Coronary artery (tissue), 2 donors: ENCODE measurements at places on chromosomes 5 and 9.

- peak; percentile 88 for DNase-seq
Measured at GRCh38 chr5:14264605-14265316, 121.6 kb downstream of the TRIO start.

DNA sequence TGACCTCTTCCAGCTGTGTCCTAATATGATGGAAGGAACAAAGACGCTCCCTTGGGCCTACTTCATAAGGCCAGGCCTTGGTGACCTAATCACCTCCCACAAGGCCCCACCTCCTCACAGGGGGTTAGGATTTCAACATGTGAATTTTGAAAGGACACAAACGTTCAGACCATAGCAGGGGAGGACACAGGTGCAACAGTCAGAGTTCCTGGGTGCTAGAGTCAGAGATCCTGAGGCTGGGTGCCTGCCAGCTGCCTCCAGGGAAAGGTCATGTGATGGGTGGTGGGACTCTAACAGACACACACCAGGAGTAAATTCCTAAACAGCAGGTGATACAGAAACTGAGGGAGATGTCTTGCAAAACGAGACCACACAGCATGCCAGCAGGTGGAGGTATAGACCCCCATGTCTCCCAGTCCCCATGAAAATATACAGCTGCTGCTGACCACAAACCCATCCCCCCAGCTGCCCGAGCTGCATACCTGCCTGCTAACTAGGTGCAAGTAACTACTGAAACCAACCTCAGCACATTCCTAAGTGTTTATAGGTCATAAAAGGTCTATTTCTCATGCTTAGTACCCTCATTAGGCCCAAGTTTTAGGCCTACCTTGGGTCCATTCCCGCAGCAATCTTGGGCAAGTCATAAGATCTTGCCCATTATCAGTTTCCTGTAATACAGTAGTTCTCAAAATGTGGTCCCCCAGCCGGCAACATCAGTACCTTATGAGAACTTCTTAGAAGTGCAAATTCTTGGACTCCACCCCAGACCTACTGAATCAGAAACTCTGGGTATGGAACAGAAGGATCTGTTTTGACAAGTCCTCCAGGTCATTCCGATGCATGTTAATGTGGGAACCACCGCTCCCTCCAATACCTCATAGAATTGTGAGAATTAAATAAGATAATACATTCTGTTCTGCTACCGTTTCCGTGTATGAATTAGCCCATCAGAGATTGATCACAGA is 245.3 kb downstream of the ENC1 start:
- no peak for DNase-seq

- no peak for DNase-seq
Measured at GRCh38 chr5:64914396-64914795, 145.7 kb downstream of the CWC27 start.

DNA sequence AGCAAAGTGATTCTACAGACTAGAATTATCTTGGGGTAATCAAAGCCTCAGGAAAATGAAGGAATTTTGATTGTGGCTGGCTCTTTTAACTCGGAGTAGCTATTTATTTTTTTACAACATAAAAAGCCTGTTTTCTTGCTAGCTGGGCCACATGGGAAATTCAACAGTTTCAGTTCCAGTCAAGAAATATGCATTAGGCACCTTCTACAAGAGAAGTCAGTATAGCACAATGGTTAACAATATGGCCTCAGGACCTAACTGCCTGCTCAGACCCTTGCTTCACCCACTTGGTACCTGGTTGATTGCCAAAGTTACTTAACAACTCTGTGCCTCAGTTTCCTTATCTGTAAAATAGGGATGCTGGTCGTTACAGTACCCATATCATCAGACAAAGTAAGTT is 586.2 kb downstream of the ZNF608 start:
- DNase-seq: no peak

- DNase-seq: no peak
Measured at GRCh38 chr5:141402553-141403243, at the start of gene PCDHGA9. PCDHGA9 (plus strand) TSS chr5:141402778; CDS start chr5:141402953, 175 bp downstream.

DNA sequence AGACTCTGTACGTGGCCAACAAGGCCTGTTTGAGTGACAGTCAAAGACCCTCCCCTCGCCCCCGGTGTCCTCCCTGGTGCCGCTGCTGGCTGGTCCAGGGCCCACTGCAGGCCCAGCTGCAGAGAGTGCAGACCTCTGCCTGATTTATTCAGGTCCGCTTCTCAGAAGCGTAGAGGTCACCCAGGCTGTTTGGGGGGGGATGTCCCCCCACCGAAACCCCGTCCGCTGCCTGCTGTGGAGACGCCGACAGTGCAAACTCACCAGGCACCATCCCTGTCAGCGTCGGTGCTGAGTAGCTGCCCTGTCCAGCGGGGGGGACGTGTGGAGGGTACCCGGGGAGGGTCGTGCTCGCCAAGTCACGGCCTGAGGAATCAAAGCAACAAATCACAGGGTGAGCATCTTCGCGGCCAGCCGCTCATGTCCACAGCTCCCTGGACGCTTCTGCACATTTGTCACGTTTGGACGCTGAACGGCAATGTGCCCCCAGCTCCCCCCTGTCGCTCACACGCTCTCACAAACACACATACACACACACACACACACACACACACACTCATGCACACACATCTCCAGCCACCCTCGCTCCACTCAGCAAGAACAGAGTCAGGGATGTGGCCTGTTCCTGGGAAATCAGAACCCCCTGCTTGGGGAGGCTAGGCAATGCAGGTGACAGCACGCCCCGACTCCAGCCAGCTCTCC is 152.2 kb downstream of the PAX5 start:
- DNase-seq: no peak

DNA sequence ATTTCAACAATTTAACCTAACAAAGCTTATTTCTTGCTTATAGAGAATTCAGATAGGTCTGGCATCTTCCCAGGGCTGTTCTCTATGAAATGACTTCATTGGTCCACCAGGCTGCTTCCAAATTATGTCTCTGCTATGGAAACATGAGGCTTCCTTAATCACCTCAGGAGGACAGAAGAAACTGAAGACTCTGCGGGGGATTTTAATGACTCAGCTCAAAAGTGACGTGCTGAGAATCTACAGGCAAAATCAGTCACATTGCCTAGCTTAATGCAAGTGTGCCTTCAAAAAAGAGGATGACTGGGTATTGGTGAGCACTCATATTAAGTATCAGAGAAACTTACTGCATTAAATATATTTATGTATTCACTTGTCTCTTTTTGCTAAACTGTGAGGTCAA is 315.5 kb upstream of the RGMB start:
- no peak for DNase-seq

- DNase-seq: no peak
Measured at GRCh38 chr5:38420691-38421390, 135.6 kb downstream of the LIFR start.

DNA sequence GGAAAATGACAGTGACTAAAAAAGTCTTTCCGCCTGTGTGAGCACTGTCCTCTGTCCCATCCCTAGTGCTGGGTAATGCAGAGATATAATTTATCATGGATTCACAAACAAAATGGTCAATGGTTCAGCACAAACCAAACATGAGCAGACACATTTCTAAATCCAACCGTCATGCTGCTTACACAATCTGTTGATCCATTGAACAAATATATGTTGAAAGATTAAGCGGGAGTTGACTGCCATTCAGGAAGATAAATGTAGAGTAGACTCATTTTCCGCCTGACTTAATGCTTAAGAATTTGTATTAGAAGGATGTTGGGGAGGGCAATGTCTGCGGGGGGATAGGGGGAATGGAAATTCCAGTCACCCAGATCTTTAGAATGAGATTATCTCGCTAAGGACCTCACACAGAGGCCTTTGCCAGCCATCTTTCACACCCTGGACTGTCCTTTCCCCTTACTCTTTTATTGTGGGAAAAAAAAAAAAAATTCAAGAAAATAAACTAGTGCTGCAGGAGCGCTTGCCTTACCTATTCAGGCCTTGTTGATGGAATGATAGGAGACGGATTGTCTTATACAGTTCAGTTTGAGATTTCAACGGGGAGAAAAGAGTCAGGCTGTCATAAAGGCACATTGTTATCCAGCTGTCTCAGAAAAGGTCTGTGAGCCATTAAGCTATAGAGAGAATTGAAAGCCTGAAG is 153.7 kb downstream of the TLE1 start:
- DNase-seq: no peak

GRCh38 chr9:22142671-22143070 is 133.6 kb upstream of the CDKN2B start:
- DNase-seq: no peak

GRCh38 chr9:132591751-132592314 is 9.4 kb downstream of the BARHL1 start:
- no peak for DNase-seq

- DNase-seq: no peak
Measured at GRCh38 chr5:502325-503079, 21.7 kb downstream of the SLC9A3 start.

DNA sequence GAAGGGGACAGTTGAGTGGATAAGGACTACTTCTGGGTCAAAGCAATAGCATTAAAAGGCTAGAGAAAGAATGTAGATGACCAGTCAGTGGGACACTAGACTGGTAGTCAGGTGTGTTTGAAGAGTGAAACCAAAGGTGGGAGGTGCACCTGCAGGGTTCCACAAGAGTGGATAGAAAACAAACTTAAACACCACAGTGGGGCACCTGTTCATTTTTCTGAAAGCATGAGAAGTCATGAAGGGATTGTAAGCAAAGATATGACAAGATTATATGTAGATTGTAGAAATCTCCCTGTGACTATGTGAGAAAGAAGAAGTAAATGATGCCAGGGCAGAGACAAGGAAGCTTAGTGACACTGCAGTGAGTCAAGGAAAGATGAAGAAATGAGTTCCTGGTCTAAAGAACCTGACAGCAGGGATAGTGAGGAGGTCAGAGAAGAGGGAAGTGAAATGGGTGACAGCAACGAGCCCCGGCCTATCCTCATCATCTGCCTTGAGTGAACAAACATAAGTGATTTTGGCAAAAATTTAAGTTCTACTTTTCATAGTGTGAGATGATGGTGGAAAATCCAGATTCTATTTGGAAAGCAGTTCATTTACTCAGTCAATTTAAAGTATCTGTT is 296.9 kb downstream of the TLE4 start:
- no peak for DNase-seq

DNA sequence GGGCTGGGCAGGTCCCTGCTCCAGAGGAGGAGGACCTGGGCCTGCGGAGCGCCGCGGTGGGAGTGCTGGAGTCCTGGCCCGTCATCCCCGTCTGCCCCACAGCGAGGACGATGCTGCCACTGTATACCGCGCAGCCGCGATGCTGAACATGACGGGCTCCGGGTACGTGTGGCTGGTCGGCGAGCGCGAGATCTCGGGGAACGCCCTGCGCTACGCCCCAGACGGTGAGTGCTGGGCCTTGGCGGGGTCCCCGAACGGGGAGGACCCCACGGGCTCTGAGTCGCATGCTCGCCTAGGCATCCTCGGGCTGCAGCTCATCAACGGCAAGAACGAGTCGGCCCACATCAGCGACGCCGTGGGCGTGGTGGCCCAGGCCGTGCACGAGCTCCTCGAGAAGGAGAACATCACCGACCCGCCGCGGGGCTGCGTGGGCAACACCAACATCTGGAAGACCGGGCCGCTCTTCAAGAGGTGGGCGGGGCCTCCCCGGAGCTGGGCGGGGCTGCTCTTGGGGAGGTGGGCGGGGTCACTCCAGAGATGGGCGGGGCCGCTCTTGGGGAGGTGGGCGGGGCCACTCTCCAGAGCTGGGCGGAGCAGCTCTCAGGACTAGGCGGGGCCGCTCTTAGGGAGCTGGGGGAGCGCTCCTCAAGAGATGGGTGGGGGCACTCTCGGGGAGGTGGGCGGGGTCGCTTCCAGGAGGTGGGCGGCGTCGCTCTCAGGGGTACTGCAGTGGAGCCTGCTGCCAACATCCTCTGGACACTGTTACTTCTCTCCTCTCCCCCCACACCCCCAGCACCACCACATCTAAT is 13.1 kb downstream of the LRRC26 start:
- no peak for DNase-seq

GRCh38 chr9:4579001-4579400 is 83.1 kb upstream of the PLPP6 start:
- no peak for DNase-seq

DNA sequence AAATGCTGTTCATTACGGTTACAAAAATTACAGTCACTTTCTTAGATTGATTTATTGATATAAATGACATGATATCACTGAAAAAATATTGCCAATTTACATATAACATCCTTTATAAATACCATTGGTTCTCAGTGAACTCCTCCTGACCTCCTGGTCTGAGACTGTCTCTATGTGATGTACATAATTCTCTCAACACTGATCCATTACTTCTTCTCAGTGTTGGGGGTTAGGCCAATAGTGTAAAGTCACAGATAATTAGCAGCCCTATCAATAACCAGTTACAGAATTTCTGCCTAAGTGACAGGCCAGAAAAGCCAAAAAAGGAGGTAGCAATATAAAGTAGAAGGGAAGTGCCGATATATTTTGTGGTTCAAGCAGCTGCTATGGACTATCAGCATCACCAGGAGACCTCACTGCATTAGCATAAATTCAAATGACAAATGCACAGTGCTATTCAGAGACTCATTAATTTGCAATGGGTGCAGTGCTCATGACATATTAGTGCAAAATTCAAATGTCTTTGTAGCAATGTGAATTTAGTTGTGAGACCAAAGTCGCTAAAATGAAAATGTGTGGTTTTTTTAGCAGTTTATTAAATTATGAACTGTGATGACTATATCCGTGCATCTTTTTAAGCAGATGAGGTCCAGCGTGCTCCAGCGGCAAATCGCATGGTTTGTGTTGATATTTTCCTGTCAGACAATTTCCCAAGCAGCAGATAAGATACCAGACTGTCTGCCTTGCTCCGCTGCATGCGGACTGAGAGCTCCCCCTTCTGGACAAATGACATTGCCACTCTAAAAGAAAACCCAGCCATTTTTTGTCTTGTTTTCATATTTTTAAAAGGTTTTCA is 144.6 kb downstream of the CETN3 start:
- DNase-seq: no peak

DNA sequence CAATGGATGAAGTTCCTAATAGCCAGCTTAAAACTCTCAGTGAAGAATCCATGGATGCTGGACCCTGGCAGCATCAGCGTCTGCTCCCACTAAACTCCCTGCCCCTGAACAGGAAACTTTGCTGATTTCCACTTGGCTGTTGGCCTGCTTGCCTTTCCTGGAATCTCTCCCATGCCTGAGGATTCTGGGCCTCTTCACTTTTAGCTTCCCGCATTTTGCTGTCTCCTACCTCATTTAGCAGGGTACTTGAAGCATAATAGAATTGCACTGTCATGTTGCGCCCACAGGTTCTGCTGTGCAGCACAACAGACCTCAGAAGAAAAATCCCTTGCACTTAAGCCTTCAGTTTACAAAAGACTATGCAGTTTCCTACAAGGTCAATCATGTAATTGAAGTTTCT is 127.6 kb downstream of the DROSHA start:
- no peak for DNase-seq

GRCh38 chr5:54551926-54552325 is 34.4 kb downstream of the SNX18 start:
- no peak for DNase-seq

DNA sequence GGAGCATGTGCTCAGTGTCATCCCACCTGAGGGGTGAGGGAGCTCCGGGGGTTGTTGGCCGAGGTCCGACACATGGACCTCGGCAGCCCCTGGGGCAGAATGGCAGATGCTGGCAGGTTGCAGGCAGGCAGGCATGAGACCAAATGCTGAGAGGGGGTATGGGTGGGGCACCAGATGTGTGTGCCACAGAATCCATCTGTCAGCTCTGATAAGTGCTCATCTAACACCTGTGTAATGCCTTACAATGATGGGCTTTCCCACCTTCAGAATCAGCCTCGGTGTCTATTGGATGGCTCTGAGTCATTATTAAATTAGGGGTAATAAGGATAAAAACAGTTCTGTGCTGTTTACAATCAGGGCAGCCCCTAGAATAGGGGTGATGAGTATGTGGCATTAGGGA is 73.1 kb upstream of the SAP30L start:
- DNase-seq: no peak
